NCI-H1694 treated with DMSO at 0.1 percent for 48 hours (cell line): ENCODE measurements at places on chromosomes 12 and 14.

DNA sequence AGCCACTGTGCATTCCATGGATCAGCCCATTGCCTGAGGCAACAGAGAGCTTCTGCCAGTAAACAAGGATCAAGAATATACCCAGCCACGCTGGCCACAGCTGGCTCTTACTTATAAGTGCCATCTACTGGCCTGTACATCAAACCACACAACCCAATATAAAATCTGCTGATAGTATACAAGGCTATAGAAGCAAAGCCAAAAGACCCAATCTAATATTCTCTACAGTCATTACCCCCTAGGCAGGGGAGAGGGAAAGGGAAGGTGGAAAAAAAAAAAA lies 4.4 kb upstream of the FAM186B start:
- DNase-seq = no peak

- no peak for DNase-seq
These were observed 16.2 kb downstream of the ACIN1 start for GRCh38 chr14:23078692-23079116.

GRCh38 chr12:57456145-57456700 lies 1.1 kb downstream of the INHBE start:
- DNase-seq = peak; percentile 43

DNA sequence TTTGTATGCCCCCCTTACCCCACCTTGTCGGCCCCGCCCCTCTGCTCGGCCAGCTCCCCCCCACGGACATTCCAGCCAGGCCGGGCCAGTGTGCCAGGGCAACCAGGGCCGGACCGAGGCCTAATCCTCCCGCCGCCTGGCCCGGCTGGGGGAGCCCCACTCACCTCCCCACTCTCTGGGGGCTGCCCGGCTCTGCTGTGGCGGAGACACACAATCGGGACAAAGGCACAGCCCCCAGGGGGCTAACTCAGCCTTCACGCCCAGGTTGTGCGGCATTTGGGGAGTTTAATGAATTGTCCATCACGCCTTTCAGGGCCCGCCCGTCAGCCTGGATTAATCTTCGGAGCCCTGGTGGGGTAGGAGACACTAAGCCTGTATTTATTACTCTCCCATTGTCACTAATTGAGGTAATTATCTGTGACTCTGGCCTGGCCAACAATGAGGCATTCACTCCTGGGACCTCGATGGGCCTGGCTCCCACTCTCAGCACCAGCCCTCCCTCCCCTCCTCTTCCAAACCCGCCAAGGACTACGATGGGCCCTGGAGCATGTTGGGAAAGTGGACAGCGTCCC lies 8.7 kb downstream of the WNT1 start:
- no peak for DNase-seq

DNA sequence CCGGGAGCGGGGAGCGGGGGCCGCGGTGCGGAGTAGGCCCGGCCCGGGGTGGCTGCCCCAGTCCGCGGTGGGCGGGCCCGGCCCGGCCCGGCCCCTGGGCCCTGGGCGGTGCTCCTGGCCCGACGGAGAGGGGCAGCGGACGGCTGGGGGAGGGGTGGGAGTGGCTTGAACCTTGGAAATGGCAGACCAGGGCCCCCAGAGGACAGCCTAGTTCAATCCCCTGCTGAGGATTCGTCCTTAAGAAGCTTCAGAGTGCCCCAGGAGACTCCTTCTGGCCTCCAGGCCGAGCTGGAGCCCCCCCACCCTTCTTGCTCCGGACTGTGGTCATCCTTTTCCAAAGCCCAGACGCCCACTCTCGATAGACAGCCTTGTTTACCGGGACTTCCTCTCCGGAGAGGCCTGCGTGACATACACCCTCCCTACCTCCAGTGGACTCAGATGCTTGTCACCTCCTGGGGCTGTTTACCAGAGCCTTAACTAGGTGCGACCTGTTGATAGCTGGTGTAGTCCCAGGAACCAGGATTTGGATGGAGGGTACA lies 458 bp downstream of the KHNYN start:
- no peak for DNase-seq

GRCh38 chr14:99187858-99188257 lies 84.1 kb downstream of the BCL11B start:
- no peak for DNase-seq

- DNase-seq = peak; percentile 84
These were observed 9.2 kb upstream of the PLEKHD1 start for GRCh38 chr14:69475194-69475818.

GRCh38 chr12:26340649-26341048 lies 145.3 kb downstream of the SSPN start:
- no peak for DNase-seq

GRCh38 chr12:58765653-58766512 lies 154.4 kb downstream of the LRIG3 start:
- no peak for DNase-seq

- DNase-seq = no peak
These were observed 267.8 kb downstream of the KTN1 start for GRCh38 chr14:55847766-55848165.

DNA sequence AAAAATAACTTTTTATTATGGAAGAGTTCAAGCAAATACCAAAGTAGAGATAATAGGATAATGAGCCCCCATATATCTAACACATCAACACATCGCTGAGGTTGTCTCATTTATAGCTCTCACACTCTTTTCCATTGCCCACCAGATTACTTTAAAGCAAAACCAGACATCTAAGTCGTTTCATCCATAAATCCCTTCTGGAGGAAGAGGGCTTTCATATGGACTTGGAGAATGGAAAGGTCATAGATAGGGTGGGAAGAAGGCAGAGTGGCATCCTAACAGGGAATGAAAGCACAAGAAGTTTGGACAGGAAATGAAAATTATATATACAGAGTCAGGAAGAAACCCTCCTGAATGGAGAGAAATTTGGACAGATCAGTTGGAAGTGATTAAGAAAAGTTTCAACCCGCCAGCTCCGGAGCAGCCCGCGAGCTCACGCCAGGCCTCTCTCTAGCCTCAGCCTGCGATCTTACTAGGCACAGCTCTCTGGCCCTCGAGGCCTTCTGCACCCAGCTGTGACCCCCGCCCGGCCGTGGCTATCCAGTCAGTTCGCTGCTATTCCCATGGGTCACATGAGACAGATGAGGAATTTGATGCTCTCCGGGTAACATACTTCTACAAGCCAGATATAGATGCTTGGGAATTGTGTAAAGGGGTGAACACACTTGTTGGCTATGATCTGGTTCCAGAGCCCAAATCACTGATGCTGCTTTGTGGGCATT lies 48.4 kb upstream of the NID2 start:
- DNase-seq = no peak

DNA sequence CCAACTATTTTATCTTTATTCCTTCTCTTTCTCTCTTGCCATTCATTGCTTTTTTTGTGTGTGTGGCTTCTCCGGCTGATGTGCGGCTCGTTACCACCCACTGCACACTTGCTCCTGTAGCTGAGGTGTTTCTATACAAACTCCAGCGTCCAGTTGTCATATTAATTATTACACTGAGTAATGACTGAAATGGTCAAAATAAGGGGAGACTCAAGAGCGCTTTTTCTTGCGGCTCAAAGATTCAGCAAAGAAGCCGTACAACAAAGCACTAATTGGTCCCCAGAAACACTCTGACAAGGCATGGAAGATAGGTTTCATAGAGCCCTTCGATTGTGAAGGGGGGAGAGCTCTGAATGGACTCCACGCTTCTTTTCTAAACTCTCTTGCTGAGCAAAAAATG lies 5.6 kb upstream of the ASCL1 start:
- DNase-seq = no peak

GRCh38 chr12:132319359-132319950 lies 9.9 kb downstream of the GALNT9 start:
- no peak for DNase-seq

DNA sequence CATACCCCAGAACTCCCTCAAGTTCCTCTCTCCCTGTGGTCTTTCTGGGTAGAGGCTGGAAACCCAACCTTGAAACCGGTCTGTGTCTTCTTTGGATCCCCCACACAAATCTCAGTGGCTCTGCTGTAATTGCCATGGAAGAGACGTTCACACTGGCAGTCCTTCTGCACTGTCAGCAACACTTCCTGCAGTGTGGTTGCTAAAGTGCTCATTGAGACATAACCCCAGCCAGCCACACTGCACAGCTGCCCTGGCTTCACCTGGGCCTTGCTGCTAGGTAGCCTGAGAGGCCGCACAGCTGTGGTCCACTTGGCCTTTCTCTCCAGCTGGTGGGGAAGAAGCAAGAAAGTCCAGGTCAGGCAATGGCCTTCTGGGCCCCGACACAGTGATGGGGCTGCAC lies 2.4 kb downstream of the GZMH start:
- DNase-seq = no peak

GRCh38 chr12:62934239-62934798 lies 631 bp downstream of the PPM1H start:
- no peak for DNase-seq

GRCh38 chr12:10027311-10027710 lies 3.2 kb upstream of the CLEC9A start:
- no peak for DNase-seq

DNA sequence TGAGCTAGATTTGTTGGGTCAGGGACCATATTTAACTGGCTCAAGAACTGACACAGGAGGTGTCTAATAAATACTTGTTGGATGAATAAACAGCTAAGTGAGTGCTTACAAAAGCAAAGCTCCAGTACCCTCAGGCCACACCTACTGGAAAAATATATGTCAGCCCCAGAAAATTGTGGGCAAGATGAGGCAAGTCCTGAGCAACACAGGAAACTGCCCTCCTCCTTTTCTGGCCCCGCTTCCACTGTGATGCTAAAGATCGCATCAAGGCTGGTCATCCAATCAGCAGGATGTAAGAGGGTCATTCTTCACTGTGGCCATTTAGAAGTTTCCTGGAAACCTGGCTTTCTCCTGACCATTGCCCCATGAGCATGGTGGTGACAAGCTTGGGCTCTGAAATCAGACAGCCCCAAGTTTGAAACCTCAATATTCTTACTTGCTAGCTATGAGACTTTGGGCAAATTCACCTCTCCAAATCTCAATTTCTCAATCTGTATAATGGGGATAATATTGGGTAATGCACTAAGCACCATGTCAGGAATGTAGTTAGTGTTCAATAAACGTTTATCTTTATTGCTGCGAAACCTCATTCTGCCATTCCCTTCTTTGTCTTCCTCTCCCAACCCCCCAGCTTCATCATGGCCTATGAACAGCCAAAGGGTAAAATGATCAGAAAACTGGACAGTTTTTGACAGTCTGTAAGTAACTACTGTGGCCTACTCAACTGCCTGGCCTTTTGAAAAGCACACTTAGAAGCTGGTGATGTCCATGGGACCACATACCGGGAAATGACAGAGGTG lies 139.3 kb upstream of the PZP start:
- no peak for DNase-seq

- no peak for DNase-seq
These were observed 63.2 kb downstream of the FBXO33 start for GRCh38 chr14:39369029-39369428.

- no peak for DNase-seq
These were observed 270.2 kb downstream of the IPO8 start for GRCh38 chr12:30425445-30425844.

DNA sequence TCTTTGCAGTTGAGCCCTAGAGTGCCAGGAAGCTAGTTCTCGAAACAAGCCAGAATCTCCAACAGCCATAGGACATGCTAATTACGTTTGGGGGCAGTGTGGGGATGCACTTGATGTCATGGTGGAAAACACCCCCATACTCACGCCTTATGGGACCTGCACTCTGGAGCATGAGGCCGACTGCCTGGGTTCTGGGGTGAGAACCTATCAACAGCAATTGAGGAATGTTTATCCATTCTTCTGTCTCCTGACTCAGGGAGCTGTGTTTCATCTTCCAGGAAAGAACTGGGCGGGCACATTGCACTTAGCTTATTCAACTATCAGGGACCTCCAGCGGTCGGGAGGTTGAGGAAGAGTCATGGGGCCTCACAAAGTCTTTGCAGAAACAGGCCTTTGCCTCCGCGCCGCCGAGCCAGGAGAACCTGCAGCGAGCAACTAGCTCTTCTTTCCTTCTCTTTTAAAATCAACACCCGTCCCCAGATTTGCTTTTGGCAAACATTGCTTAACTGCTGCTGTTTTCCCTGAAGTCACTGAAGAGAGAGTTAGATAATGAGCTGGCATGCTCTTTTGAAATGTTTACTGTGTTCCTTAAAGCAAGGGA lies 226.1 kb upstream of the DIO3 start:
- no peak for DNase-seq

GRCh38 chr12:98401427-98401826 lies 114.0 kb upstream of the TMPO start:
- DNase-seq = no peak

- no peak for DNase-seq
These were observed 17.0 kb downstream of the RHOF start for GRCh38 chr12:121776190-121777098.

DNA sequence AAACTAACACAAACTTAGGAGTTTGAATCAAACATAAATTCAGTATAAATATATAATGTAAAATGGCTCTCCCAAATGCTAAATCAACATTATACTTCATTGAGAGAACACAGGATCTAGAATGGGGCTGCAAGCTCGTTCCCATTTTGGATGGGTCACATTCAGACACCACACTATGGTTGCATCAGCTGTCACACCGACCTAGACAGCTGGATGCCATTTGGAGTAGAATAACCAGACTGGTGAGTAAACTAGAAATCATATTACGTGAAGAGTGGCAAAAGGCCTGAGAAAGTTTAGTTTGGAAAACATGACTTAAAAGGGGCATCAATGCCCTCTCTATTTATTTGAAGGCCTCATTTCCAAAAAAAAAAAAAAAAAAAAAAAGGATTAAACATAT lies 430.4 kb downstream of the NPAS3 start:
- no peak for DNase-seq

DNA sequence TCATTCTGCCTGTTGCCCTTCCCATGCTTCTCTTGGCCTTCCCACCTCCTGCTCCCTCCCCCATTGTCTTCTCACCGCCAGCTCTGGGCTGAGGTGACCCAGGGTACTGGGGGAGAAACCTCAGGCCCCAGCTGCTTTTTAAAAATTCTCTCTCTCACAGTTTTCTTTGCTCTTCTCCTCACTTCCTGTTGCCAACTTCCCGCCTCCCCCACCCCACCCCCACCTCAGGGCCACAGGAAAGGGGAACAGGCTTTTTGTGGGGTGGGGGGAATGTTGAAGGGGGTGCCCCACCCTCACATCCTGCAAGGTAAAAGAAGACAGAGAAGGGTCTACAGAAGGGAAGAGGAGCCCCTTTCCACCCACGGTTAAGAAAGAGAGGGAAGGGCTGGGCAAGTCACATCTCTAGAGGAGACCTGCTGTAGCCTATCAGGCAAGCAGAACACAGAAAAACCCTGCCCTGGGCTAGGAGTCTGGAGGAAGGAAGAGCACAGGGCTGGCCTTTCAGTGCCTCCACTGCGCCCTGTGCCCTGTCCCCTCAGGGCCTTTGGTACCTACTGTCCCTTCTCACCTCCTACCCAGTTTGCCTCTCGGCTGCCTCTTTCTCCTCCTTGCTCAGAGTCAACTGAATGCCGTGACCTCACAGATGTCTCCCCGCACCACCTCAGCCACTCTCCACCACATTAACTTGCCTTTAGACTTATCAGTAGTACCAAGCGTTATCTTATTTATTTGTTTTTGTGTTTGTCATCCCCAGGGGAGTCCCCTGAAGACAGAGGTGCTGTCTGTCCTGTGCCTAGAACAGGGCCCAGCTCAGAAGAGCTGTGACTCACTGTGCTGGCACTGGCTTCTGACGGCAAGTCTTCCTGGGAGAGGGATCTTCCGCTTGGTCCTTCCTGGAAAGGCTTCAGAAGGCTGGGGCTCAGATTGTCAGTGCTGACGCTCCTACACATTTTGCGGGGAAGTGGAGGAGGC lies 1.7 kb downstream of the ARHGAP9 start:
- DNase-seq = no peak

GRCh38 chr12:94145191-94145983 lies 3.0 kb upstream of the PLXNC1 start:
- DNase-seq = peak; percentile 17
